ENCODE measurements at places on chromosomes 4 and X.
A peak's percentile ranks its signal among the peaks of the same experiment; 100 is the strongest.

GRCh38 chr4:7971881-7972500, 32.3 kb upstream of the AFAP1 start:
- DNase-seq = no peak

- DNase-seq = no peak
These were observed 8.7 kb downstream of the SMAD1 start for GRCh38 chr4:145490361-145490760.

GRCh38 chrX:19889582-19890342, 2.4 kb upstream of the SH3KBP1 start:
- peak; percentile 16 for DNase-seq

DNA sequence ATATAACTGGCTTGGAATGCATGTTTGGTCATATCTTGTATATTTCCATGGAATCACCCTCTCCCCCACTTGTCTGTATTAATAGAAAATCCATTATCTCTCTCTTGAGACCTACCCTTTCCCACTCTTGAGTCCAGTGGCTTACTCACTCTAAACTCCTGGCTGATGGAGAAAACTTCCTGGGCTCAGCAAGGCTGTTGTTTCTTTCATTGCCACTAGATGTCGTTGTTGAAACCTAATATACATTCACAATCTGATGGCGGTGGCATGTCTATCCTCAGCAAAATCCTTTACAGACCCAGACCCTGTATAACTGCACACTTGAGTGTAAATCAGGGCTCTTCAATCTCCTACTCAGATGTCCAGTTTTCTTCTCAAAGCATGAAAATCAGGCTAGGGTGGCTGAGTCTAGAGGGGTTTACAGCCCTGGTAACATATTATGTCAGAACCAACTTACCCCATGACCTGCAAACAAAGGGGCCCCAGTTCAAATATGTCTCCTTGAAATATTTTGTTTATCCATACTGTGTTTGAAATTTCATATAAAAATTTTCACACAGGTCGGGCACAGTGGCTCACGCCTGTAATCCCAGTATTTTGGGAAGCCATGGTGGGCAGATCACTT, 70.0 kb upstream of the FAM241A start:
- DNase-seq = no peak

DNA sequence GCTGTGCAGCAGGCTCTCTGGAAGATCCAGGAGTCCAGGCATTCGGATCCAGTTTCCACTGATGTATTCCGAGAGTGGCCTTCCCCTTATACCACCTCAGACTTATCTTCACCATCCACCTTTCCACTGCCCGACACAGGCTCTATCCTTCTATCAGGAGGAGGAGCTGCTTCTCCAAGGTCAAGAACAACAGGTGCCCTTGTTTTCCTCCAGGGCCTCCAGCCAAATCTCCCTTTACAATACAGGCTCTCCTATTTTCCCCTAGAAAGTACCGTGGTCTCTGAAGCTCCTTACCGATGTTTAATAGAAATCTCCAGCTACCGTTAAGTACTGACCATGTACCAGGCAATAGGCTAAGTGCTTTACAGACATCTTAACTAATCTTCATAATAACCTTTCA, 61.3 kb downstream of the AFAP1 start:
- DNase-seq = no peak

DNA sequence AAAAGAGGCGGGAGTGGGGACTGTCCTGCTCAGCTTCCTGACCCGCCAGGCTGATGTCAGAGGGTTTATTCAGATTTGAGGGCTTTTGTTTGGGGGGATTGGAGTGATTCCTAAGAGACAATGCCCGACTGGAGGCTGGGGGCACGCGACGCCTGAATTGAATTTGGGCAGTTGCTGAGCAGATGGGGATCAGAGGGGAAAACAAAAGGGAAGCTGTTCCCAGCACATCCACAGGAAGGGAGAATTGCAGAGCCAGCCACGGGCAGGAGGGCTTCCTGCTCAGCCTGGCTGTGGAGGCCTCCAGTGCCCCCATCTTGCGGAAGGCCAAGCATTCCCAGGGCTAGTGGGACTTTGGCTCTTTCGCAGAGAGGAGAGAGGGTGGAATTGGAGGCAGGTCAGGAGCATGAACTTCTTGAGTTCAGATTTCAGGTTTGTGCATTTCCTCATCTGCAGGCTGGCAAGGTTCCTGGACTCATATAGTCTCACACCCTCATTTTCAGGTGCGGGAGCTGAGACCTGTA, 162.8 kb downstream of the NHS start:
- no peak for DNase-seq

DNA sequence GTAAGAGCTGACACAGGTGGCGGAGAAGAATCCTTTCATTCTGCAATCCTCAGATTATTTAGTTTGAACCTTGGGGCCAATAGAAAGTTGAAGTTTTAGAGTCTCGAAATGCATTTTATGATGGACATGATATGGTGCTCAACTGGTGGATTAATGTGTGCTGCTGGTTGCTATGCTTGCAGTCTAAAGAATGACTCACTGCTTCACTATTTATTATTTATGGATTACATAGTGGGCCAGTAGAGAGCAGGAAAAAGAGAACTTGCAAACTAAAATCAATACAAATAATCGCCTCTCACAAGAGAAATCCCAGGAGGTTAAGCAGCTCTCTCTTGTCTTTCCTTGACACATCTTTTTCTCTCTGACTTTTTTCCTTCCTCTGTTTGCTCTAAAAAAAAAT, 2326.8 kb upstream of the AGA start:
- no peak for DNase-seq

- DNase-seq = no peak
These were observed 24.3 kb upstream of the PCDH10 start for GRCh38 chr4:133124746-133125145.

GRCh38 chr4:18075823-18076433, 54.4 kb upstream of the LCORL start:
- peak; percentile 5 for DNase-seq

DNA sequence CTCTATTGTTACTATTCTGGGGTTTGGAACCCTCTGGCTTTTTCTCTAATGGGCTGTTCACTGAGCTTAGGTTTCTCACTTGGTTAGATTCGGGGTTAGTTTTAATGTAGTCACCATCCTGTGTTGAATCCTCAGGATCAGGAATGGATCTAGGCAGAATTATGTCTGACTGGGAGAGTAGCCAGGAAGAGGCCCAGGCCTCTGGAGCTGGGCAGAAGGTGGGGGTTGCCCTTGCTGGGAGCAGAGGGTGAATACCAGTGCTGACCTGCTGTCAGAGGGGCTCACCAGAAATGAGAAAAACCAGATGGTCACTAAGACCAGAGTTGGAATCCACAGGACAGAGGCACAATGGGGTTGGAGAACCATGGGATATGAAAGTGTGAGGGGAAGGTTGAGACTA, 126.6 kb upstream of the SLC4A4 start:
- DNase-seq = no peak

- no peak for DNase-seq
These were observed 588 bp downstream of the ART3 start for GRCh38 chr4:76074993-76075600.

DNA sequence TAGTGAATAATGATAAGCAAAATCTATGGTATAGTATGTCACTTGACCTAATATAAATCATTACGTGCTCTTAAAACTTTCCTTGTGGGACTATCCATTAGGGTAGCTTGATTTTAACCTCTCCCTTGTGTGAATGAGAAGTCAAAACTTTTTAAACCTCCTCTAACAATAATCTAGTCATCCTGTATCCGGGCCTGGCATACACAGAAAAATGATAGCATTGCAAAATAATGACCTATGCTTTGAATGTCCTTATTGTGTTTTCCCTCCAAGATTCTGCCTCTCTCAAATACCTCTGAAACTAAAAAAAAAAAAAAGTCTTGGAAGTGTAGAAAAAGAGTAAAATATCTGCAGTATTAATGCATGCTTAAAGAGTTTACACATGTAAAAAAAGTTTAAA, 250.0 kb upstream of the NDST3 start:
- DNase-seq = no peak

- DNase-seq = no peak
These were observed 39.4 kb upstream of the NR3C2 start for GRCh38 chr4:148481636-148482035.

DNA sequence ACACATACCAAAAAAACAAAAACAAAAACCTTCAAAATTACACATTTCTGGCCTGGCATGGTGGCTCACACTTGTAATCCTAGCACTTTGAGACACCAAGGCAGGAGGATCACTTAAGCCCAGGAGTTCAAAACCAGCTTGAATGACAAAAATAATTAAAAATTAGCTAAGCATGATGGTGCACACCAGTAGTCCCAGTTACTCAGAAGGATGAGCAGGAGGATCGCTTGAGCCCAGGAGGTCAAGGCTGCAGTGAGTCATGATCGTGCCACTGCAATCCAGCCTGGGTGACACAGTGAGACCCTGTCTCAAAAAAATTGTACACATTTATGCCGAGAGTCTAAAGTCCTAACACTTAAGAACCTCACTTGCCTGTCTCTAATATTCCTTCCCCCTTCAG, 18.3 kb downstream of the SLC39A8 start:
- no peak for DNase-seq

DNA sequence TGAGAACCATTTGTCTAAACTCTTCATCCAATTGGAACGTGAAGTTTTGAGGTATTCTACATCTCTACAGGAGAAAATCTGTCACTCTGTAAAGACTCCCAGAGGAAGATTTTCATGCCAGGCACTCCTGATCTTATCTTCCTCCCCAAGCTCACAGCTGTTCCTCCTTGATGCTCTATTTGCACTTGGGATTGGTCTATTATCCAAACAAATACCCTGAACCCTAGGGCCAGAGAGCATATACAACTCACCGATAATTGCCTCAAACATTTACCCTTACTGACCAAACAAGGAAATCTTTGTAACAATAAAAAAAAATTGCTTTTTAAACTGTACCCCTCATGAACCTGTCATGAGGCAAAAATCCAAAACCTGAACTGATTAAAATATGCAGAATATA, 372.7 kb downstream of the SH2D1A start:
- DNase-seq = no peak

GRCh38 chrX:9650091-9650490, 115.6 kb downstream of the GPR143 start:
- DNase-seq = no peak

- DNase-seq = no peak
These were observed 78.3 kb upstream of the ATXN3L start for GRCh38 chrX:13397878-13398818.

DNA sequence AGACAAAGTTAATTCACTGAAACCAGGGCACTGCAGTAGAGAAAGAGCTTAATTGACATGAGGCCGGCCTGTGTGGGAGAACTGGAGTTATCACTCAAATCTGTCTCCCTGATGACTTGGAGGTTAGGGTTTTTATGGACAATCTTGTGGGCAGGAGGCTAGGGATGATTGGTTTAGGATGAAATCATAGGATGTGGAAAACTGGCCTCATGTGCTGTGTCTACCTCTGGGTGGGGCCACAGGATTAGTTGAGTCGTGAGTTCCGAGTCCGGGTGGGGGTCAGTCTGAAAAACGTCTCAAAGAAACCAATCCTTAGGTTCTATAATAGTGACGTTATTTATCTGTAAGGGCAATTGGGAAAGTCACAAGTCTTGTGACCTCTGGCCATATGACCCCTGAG, 68.1 kb downstream of the UCHL1 start:
- DNase-seq = no peak

DNA sequence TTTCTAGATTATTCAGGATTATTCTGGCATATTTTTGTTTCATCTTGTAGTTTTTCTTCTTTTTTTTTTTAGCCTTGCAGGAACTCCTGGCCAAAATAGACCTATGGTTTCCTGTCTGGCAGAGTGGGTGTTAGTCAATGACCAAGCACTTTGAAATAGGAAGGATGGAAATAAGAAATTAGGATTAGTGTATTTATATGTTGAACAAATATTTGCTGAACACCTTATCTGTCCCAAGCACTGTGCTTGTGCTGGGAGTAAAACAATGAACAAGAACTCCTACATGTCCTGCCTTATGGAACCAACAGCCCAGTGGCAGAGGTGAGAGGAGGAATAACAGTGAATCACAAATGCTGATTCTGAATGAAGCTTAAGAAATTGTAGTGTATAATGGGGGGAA, 4.5 kb downstream of the MMRN1 start:
- no peak for DNase-seq

- peak; percentile 42 for DNase-seq
These were observed 570 bp downstream of the WDR44 start for GRCh38 chrX:118346258-118347094.

DNA sequence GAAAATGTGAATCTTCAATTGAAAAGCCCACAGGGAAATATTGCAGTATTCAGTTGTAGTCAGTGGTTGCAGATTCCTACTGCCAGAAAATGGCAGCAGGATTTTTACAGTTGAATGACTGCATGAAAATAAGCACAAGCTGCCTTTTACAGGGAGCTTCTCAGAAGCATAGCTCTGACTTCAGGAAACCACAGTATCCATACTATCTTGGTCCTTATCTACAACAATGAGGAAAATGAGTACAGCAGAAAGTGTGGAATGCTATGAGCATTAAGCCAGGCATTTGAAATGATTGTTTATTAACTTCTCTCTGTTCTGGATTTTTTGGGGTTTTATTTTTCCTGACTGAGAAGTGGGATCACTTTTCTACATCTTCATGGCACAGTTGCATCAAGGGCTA, 34.6 kb upstream of the PRRG1 start:
- DNase-seq = no peak

DNA sequence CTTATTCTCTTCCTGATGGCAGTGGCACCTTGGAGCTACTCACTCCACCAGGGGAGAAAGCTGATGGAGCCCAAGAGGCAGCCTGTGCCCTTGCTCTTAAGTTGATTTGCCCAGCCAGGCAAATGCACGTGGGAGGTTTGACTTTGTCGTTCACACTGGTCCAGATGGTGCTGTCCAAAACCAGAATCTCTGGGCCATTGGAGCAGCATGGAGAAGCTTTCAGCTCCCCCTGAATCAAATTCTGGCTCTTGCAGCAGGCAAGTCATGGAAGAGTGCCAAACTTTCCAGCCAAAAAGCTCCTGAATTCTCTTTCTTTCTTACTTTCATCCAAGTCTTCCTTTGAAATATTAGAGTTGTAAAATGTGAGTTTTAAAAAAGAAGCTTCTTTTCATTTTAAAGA, 970.4 kb downstream of the RPA4 start:
- no peak for DNase-seq

GRCh38 chr4:100290585-100290984, 100.3 kb upstream of the DDIT4L start:
- DNase-seq = no peak

DNA sequence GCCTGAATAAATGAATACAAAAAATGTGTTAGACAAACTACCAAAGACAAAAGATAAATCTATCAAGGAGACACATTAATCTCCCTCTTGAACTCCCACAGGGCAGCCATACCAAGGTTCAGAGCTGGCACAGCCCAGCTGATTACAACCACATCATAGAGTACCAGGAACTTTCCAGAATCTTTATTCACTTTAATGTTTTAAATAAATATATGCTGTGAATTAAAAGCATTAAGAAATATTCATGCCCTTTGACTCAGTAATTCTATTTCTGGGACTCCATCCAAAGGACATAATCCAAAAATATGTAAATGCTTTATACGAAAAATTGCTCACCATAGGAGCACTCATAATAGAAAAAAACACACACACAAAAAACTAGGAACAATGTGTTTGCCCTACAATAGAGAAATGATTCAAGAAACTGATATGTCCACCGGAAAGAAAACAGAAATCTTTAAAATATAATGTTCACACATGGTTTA, 126.0 kb downstream of the LDB2 start:
- no peak for DNase-seq

DNA sequence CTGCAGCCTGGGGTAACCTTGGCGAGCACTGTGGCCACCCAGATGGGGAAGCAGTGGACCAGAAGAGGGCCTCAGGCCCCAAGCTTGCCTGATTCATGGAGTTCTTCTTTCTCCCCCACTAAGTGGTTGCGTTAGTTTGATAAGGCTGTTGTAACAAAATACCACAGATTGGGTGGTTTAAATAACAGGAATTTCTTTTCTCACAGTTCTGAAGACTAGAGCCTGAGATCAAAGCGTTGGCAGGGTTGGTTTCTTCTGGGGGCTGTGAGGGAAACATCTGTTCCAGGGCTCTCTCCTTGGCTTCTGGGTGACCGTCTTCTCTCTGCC, 105.7 kb upstream of the GATB start:
- no peak for DNase-seq
